ENCODE measurements at places on chromosomes 3 and 15. TPM values are rescaled to one million over a fixed set of nuclear protein-coding genes. Genes with fewer than 3 reads are reported as not detected.

Gene PTX3
- 194 TPM for total RNA-seq

Gene CAND2
- total RNA-seq: 4.1 TPM

Gene C2CD4A
- total RNA-seq: 0.06 TPM

Gene SNX22
- total RNA-seq: 0.13 TPM

Gene AADAC
- 10.6 TPM for total RNA-seq

Gene GALNT15
- 11.5 TPM for total RNA-seq

Gene KCNH8
- not detected for total RNA-seq

Gene SNX33
- 28.0 TPM for total RNA-seq

Gene DPPA2
- total RNA-seq: not detected
